ENCODE measurements at places on chromosomes 12 and 14. TPM values are rescaled to one million over a fixed set of nuclear protein-coding genes. Genes with fewer than 3 reads are reported as not detected.

TCL1B gene
- not detected for total RNA-seq

PMEL gene
- total RNA-seq, result 1.2 TPM

TAMALIN gene
- 52.3 TPM for total RNA-seq

NINJ2 gene
- total RNA-seq, result 73.3 TPM

TPH2 gene
- total RNA-seq, result not detected

DNA sequence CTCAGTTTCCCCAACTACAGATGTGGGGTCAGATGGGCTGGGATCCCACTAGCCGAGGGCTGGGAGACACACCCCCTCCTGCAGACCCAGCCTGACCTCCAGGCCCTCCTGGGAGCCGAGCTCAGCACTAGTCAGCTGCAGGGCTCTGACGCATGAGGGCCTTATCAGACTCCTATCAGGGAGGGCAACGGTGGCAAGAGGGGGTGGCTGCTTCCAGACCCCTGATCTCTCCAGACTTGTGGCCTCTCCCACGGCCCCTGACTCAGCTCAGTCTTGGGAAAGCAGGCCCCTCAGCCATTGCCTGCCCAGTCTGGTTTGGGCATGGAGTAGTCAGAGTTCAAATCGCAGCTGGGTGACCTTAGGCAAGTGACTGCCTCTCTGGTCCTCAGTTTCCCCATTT, 2.5 kb downstream of the RASAL1 start:
- no peak overlapping the region for H3K4me3 ChIP-seq
- no peak overlapping the region for H3K27ac ChIP-seq
- H3K36me3 ChIP-seq, result no peaks in the 10 kb centered on the region
- no peak for DNase-seq

DNA sequence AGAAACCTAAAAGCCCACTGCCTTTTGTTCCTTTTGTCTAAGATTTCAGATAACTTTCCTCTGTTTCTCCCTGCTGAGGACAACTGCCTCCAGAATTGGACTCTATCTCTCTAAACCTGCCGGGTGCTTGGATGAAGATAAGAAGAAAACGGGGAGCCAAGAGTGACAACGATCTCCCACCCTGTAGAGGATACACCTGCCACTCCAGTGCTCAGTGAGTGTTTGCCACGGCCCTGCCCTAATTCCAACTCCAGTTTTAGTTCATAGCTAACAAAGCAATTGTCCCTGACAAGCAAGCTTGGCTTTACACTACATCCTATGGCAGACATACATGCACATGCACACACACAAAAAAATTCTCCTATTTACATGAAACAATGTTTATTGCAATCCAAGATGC, 39.3 kb downstream of the EPS8 start:
- H3K36me3 ChIP-seq, result no peaks in the 10 kb centered on the region
- H3K4me3 ChIP-seq, result no peak overlapping the region
- no peak overlapping the region for H3K27ac ChIP-seq
- no peaks in the 10 kb centered on the region for H3K27me3 ChIP-seq
- no peaks in the 10 kb centered on the region for H3K4me1 ChIP-seq

DNA sequence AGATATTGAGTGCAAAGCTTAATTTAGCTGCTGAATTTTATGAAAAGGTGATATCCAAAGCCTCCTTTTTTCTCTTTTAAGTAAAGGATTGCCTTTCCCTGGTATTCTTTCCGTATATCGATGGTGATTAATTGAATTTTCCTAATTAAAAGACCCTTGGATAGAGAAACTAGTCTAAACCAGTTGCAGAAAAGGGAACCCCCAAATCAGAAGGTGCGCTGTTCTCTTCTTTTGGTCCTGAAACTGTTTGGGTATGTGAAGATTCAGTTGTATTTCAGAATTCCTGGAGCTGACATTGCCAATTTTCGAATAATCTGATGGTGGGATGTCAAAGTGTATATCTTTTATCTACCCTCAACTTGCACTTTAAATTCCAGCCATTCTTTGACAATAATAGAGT, 1.9 kb downstream of the GPHN start:
- DNase-seq, result no peak
- H3K4me1 ChIP-seq, result peaks cover 25% of the 10 kb centered on the region
- no peak overlapping the region for H3K27ac ChIP-seq
- H3K27me3 ChIP-seq, result no peaks in the 10 kb centered on the region

DNA sequence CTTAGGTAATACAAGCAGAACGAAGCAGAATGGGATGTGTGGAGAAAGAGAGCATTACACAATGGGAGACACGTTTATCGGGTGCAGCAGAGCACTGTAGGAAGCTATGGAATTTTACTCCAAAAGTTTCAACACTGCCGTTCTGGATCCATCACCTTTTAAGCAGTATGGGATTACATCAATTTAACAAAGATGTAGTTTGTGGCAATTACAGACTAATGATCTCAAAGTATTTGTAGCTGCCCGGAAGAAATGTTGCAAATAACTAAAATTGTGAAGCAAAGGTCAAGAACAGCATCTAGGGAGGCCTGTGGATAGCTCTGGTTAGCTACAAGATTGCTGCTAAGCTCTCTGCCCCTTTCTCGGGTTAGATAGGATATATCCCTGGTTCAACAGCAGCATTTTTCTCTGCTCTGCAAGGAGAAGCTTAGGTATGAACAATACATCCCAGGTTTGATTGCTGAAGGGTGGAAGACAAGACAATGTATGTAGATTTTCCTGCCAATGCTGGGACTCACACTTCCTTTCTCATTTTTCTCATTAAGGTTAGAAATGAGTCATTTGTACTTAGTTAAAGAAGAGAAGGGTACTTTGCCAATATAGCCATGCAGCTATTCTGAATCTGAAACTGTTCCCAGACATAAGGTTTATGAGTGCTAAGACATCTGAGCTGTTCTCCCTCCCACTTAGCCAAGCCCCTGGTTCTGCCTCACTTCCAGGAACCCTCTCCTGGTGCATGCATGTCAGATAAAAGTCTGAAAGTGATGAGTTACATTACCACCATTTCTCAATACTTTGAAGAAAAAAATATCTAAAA, 75.0 kb upstream of the HIF1A start:
- no peaks in the 10 kb centered on the region for H3K27me3 ChIP-seq
- H3K27ac ChIP-seq, result no peak overlapping the region

GRCh38 chr14:52067873-52068614, 815 bp downstream of the NID2 start:
- H3K4me3 ChIP-seq, result peak overlapping the region; percentile 63
- H3K4me1 ChIP-seq, result peaks cover 29% of the 10 kb centered on the region
- peaks cover 9% of the 10 kb centered on the region for H3K27me3 ChIP-seq
- no peaks in the 10 kb centered on the region for H3K36me3 ChIP-seq
- no peak for DNase-seq
- peak overlapping the region; percentile 38 for H3K27ac ChIP-seq

DNA sequence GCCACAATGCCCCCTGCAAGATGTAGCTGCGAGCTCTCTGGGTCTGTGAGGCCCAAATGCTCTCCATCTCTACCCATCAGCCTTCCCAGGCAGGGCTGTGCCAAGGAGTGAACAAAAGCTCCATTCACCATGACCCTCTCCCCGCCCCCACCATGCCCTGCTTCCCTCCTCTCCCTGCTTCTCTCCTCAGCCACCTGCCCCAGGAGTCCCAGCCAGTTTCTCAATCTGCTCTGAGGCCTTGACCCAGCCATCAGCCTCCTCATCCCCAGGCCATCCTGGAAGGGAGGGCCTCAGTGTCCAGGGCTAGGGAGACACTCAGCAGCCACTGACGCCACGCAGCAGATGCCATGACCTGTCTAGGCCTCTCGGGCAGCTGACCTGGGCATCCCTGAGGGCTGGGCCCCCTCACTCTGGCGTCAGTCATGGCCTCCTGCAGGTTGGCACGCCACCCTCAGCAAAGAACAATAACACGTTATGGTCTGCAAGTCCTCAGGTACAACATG, 8.5 kb upstream of the KRT5 start:
- no peaks in the 10 kb centered on the region for H3K27me3 ChIP-seq
- H3K4me3 ChIP-seq, result no peak overlapping the region
- no peak overlapping the region for H3K27ac ChIP-seq
- no peak for DNase-seq

DNA sequence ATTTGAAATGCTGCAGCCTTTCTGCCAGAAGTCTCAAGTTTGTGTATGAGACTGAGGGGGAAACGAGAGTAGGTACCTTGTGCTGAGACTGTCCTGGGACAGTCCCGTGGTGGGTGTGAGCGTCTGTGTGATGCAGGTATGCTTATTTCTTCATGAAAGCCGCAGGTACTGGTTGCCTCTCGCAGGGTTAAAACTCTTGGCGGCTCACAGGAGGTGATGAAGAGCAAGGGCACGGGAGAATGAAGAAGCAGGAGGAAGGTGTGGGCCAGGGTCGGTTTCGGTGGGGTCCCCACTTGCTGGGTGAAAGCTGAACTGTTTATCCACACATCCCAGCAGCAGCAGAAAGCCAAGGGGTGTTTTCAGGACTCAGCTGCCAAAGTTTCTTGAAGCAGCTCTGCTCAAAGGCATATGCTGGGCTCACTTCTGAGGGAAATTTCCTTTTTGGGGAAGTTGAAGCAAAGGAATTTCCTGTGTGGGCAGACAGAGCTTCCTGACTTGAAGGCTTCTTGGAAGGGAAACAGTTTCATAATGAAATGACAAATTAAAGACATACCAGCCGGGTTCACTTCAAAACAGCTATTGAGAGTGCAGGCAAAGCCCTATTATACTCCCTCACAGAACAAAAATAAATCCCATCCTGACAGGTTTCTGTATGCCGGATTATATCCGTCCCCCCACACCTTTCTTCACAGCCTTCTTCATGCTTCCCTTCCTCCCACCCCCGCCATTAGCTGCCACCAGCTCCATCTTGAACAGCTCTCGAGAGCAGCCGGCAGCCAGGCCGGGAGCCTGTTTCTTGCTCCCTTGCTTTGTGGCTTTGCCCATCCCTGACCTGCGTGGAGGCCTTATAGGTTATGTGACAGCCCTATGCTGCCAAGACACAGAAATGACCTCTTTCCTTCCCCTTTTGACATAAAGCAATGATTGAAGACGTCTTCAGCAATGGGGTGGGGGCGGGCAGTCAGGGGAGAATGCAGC, 116.6 kb downstream of the ETV6 start:
- H3K4me3 ChIP-seq, result no peak overlapping the region
- peak overlapping the region; percentile 81 for H3K27ac ChIP-seq
- peaks cover 51% of the 10 kb centered on the region for H3K4me1 ChIP-seq
- H3K27me3 ChIP-seq, result no peaks in the 10 kb centered on the region

- peaks cover 46% of the 10 kb centered on the region for H3K4me1 ChIP-seq
- H3K27me3 ChIP-seq, result no peaks in the 10 kb centered on the region
- peak overlapping the region; percentile 13 for H3K27ac ChIP-seq
- no peak overlapping the region for H3K4me3 ChIP-seq
Measured at GRCh38 chr12:96208346-96208745, 14.2 kb downstream of the ELK3 start.

GRCh38 chr12:119786539-119786938, 90.6 kb downstream of the CIT start:
- no peak overlapping the region for H3K4me3 ChIP-seq
- H3K4me1 ChIP-seq, result no peaks in the 10 kb centered on the region
- H3K36me3 ChIP-seq, result no peaks in the 10 kb centered on the region

- no peaks in the 10 kb centered on the region for H3K4me1 ChIP-seq
- H3K27me3 ChIP-seq, result no peaks in the 10 kb centered on the region
- no peak overlapping the region for H3K27ac ChIP-seq
- DNase-seq, result no peak
- H3K36me3 ChIP-seq, result no peaks in the 10 kb centered on the region
Measured at GRCh38 chr12:96186607-96187301, 7.4 kb upstream of the ELK3 start.

GRCh38 chr12:42908712-42909111, 319.2 kb upstream of the PRICKLE1 start:
- no peak overlapping the region for H3K4me3 ChIP-seq
- no peaks in the 10 kb centered on the region for H3K36me3 ChIP-seq
- no peaks in the 10 kb centered on the region for H3K4me1 ChIP-seq
- no peak for DNase-seq
- no peak overlapping the region for H3K27ac ChIP-seq
- H3K27me3 ChIP-seq, result no peaks in the 10 kb centered on the region
